ENCODE measurements at places on chromosomes 6 and 20. TPM values are rescaled to one million over a fixed set of nuclear protein-coding genes. Genes with fewer than 3 reads are reported as not detected.

- no peak overlapping the region for H3K27ac ChIP-seq
- H3K4me3 ChIP-seq, result no peak overlapping the region
- H3K36me3 ChIP-seq, result no peaks in the 10 kb centered on the region
Observed at GRCh38 chr6:145809785-145810184, 4.8 kb downstream of the FBXO30 start.

GSTA2 gene
- 0.54 TPM for polyA plus RNA-seq

MEP1A gene
- 0.13 TPM for polyA plus RNA-seq

DNA sequence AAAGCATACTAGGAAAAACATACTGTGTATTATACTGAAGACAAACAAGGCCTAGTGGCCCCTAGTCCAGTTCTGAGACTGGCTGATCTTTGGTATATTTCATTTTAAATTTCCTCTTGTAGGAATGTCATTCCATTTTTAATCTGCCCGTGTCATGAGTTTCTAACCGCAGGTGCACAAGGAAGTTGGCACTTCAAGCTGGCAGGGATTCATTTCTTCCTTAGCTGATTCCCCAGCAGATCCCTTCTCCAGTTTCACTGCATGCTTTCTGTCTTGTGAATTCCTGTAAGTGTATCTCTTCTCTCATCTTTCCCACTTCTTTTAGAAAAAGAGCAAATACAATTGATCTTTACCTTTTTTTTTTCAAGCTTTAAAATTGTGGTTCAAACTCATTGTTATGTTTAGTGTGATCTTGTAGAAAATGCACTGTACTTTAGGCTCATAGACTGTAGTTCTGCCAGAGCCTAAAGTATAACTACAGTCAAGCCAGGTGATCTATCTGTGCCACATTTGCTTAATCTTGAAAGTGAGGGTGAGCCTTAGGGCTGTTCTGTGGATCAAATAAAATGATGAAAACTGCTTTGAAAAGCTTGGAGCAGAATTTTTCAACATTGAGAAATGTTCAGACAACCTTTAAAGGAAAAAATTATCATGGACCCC, 37.0 kb downstream of the RNF217 start:
- H3K27ac ChIP-seq, result no peak overlapping the region
- no peak overlapping the region for H3K4me3 ChIP-seq
- DNase-seq, result no peak
- no peaks in the 10 kb centered on the region for H3K36me3 ChIP-seq
- no peaks in the 10 kb centered on the region for H3K27me3 ChIP-seq

GRCh38 chr6:6537488-6538260, 50.8 kb upstream of the LY86 start:
- no peak overlapping the region for H3K4me3 ChIP-seq
- no peaks in the 10 kb centered on the region for H3K4me1 ChIP-seq
- DNase-seq, result no peak
- no peaks in the 10 kb centered on the region for H3K36me3 ChIP-seq
- H3K27ac ChIP-seq, result no peak overlapping the region

GRCh38 chr6:169101036-169101805, 152.4 kb downstream of the THBS2 start:
- H3K4me3 ChIP-seq, result no peak overlapping the region
- no peaks in the 10 kb centered on the region for H3K4me1 ChIP-seq
- no peak for DNase-seq
- H3K36me3 ChIP-seq, result no peaks in the 10 kb centered on the region

DNA sequence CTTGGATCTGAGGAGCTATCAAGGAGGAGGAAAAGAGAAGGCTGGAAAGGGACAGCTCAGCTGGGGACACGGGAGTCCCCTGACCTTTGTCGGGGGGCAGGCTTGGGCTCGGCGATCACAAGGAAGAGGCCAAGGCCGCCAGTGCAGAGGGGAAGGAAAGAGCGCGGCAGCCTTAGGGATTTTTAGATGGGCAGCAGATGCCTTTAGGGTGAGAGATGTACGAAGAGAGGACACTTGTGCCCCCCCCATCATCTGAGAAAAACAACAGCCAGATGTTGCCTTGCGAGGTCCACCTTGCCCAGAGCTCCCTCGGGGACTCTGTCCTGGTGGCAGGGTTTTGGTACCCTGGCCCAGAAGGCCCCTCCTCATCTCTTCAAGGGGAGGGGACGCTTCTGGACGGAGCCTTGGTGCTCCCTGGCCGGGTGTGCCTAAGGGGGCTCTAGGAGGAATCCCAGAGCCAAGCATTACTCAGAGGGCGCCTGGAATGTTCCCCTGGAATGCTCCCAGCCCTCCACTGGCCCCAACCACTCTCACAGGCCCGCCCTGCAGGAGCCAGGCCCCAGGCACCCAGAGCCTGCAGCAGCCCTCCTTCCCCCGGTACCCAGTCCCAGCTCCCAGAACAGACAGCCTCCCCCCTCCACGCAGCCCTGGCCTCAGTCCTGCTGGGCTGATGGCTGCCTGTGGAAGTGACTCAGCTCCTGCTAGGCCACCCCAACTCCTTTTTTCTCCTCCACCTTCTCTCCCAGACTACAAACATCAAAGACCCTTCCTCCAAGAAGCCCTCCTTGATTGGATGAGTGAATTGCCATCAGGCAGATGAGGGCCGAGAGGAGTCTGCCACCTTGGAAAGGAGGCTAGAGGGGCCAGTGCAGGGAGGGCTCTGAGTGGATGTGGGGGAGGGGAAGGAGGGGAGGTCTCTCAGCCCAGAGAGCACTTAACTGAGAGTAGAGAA, 1.8 kb downstream of the ADAM33 start:
- DNase-seq, result peak; percentile 78
- no peaks in the 10 kb centered on the region for H3K27me3 ChIP-seq
- no peaks in the 10 kb centered on the region for H3K36me3 ChIP-seq

DNA sequence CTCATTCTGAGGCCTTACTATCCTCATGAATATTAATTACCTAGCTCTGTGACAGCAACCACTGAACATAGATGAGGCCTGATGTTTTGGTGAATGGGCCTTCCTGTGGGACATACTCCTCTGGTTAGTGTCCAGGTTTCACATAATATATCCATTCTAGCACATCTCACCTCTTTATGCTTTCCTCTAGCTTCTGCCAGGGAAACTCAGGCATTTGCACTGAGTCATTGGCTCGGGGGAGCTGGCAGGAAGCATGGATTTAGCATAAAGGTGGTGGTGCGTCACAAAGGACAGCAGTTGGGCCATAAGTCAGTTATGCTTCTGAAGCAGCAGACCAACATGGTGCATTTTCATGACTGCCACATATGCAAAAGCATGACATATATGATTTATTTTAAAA, 37.5 kb upstream of the TMEM170B start:
- DNase-seq, result no peak
- no peak overlapping the region for H3K27ac ChIP-seq
- no peaks in the 10 kb centered on the region for H3K4me1 ChIP-seq
- H3K4me3 ChIP-seq, result no peak overlapping the region

DNA sequence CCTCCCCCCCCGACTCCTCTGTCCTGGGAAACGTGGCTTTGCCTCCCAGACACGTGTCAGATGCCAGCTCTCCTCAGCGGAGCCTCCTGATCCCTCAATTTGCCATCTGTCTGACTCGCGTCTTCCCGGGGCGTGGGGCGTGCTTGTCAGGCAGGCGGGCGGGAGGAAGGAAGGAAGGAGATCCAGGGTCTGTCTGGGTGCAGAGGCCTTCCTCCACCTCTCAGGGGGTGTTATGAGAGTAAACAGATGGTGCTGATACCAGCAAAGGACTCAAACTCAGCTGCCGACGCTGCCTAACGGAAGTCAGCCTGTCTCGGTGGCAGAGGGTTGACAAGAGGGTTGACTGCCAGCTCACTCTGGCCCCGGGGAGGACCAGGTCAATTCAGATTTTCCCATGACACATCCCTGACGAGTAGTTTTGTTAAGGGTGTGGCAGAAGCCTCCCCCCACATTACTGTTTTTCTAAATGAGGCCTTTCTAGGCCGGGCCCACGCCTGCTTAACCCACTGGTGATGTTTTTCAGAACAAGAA, 17.0 kb downstream of the UQCC2 start:
- no peaks in the 10 kb centered on the region for H3K27me3 ChIP-seq
- no peak overlapping the region for H3K27ac ChIP-seq
- H3K4me3 ChIP-seq, result no peak overlapping the region
- no peaks in the 10 kb centered on the region for H3K36me3 ChIP-seq

DNA sequence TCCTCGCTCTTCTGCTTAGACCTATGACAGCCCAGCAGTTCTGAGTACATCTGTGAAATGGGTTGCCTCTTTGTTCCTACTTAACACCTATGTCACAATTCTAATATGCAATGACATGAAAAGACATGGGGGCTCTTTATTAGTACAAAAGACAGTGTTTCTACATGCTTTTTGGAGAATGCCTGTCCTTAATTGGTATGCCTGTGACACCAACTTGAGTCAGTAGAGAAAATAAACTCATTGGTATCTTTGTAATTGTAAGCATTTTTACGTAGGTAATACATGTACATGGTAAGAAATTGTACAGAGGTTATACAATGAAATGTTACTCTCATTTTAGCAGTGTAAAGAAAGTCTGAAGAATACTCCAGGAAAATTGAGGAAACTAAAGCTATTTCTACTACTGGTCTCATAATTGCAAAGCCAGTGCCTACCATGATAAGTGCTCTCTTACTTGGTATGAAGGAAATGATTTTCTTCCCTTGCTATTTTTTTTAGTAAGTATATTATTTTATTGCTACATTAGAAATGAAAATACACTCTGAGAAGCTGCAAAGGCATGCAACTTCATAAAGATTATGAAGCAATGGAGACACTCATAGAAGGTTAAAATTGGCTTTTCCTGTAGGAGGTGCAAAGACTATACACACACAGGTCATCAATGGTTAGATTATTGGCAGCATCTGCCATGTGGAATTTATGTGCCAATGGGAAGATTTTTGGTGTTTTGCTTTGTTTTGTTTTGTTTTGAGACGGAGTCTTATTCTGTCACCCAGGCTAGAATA, 4.9 kb upstream of the EEF1A1 start:
- no peak overlapping the region for H3K4me3 ChIP-seq
- H3K36me3 ChIP-seq, result no peaks in the 10 kb centered on the region
- DNase-seq, result no peak
- H3K27ac ChIP-seq, result no peak overlapping the region
- peaks cover 1% of the 10 kb centered on the region for H3K4me1 ChIP-seq
- H3K27me3 ChIP-seq, result no peaks in the 10 kb centered on the region

BPIFA2 gene
- polyA plus RNA-seq, result not detected

DNA sequence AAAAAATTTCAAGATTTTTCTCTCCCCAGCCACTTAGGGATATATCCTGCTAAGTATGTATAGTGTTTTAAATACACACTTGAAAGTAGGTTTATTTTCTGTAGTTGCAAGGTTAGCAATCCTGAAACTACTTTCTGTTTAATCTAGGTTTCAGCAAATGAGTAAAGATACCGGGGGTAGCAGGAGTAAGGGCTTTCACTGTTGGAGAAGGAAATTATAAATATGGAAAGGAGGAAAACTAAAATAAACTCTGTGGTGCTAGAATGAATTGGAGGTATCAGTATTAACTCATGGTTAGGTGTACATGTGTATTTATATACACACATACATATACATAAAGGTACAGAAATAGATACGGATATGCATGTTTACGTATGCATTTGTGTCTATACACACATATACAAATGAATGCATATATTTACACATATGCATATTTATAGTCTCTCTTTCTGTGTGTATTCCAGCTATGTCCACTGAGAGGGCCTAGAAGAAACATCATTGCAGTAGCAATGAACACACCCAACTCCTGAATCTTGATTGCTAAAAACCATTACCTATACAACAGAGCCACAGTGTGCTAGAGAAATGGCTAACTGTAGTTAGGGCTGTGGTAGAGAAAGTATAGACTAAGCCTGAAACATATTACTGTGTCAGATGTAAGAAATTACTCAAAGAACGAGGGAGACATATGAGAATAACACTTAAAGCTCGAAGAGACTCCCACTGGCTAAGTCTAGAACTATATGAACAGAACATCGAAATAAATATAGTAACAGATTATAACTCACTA, 95.9 kb upstream of the EMILIN3 start:
- no peaks in the 10 kb centered on the region for H3K36me3 ChIP-seq
- no peaks in the 10 kb centered on the region for H3K4me1 ChIP-seq
- H3K27ac ChIP-seq, result no peak overlapping the region
- no peak overlapping the region for H3K4me3 ChIP-seq
- no peak for DNase-seq

DNA sequence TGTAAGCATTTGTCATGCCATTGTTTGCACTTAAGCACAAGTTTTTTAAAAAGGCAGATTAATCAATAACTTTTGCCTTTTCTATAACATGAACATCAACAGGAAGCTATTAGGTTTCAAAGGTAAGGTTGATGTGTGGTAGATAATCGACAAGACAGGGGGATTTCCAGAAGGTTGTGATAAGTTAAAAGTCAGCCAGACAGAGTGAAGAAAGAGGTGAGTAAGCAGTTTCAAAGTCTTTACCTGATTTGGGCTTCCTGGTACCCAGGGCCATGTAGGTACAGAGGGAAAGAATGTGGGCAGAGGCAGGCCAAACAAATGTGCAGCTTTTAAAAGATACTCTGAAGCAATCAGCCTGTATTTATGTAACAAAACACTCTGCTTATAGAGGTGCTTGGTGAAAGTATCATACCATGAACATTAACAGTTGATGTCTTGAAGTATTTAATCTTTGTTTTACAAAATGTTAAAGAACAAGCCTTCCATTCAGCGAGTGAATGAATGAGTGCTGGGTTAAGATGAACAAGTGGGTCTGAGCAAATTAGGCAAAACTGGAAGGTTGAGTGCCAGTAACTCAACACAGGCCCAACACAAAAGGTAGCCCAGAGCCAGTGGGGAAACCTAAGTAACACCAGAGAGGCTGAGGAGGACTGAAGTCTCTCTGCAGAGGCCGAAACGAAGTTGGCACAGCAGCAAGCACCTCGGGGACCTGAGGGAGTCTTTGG, 60.2 kb downstream of the LRRC1 start:
- no peak overlapping the region for H3K27ac ChIP-seq
- no peaks in the 10 kb centered on the region for H3K27me3 ChIP-seq
- H3K4me1 ChIP-seq, result no peaks in the 10 kb centered on the region
- no peak for DNase-seq
- H3K4me3 ChIP-seq, result no peak overlapping the region

NHLRC1 gene
- 0.88 TPM for polyA plus RNA-seq

GRCh38 chr20:50735813-50736212, 4.4 kb downstream of the PARD6B start:
- no peak overlapping the region for H3K27ac ChIP-seq
- H3K36me3 ChIP-seq, result no peaks in the 10 kb centered on the region
- H3K4me3 ChIP-seq, result no peak overlapping the region
- H3K4me1 ChIP-seq, result peaks cover 1% of the 10 kb centered on the region
- DNase-seq, result no peak
- H3K27me3 ChIP-seq, result no peaks in the 10 kb centered on the region

DNA sequence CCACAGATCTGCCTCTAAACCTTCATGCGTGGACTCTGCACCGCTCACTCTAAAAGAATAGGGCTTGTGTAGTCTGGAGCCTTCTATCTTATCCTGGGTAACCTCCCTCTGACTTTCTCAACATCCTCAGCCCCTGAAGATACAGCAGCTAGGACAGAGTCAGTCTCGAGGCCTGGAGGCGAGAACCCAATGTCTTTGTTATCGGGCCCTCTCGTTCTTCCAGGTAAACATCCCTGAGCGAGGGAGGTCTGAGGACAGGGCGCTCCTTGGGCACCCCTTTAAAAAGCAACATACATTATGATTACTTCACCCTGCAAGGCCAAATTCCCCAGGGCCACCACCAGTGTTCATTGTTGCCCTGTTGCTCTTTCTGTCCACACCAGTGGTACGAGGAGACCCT, 110.8 kb upstream of the PRND start:
- DNase-seq, result no peak
- no peak overlapping the region for H3K4me3 ChIP-seq
- no peaks in the 10 kb centered on the region for H3K36me3 ChIP-seq
- H3K27ac ChIP-seq, result no peak overlapping the region
- H3K4me1 ChIP-seq, result no peaks in the 10 kb centered on the region
- no peaks in the 10 kb centered on the region for H3K27me3 ChIP-seq

KHDC1 gene
- polyA plus RNA-seq, result 3.0 TPM

GRCh38 chr6:13427801-13428582, 59.4 kb downstream of the GFOD1 start:
- H3K4me1 ChIP-seq, result no peaks in the 10 kb centered on the region
- no peaks in the 10 kb centered on the region for H3K36me3 ChIP-seq
- H3K27ac ChIP-seq, result no peak overlapping the region
- DNase-seq, result no peak
- H3K27me3 ChIP-seq, result no peaks in the 10 kb centered on the region

Data from ovary (tissue), 10 donors.